Non-pigmented ciliary epithelial cell (primary cell): ENCODE measurements at places on chromosomes 1 and 21.

DNA sequence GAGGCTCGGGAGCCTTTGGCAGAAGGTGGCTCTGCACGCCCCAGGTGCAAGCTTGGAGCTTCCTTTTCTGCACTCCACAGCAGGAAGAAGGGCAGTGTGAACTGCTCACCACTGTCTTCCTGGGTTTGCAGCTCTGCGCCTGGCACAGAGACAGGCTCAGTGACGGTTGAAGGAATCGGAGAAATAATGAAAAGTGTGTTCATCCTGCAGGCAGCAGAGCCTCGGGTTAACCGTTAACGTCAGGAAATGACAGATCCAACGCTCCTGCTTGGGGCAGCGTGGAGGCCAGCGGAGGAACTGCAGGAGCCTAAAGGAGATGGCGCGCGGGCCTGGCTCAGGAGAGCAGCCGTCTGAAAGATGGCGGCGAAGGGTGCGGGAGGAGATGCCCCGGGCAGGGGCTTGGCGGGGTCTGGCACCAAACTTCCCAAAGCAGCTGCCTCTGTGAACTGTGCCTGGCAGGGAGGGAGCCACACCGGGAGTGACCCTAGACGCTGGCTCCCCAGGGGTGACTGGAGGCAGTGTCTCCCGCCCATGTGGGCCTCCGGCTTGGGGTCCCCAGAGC lies 10.9 kb upstream of the SAMD11 start:
- no peak for DNase-seq

DNA sequence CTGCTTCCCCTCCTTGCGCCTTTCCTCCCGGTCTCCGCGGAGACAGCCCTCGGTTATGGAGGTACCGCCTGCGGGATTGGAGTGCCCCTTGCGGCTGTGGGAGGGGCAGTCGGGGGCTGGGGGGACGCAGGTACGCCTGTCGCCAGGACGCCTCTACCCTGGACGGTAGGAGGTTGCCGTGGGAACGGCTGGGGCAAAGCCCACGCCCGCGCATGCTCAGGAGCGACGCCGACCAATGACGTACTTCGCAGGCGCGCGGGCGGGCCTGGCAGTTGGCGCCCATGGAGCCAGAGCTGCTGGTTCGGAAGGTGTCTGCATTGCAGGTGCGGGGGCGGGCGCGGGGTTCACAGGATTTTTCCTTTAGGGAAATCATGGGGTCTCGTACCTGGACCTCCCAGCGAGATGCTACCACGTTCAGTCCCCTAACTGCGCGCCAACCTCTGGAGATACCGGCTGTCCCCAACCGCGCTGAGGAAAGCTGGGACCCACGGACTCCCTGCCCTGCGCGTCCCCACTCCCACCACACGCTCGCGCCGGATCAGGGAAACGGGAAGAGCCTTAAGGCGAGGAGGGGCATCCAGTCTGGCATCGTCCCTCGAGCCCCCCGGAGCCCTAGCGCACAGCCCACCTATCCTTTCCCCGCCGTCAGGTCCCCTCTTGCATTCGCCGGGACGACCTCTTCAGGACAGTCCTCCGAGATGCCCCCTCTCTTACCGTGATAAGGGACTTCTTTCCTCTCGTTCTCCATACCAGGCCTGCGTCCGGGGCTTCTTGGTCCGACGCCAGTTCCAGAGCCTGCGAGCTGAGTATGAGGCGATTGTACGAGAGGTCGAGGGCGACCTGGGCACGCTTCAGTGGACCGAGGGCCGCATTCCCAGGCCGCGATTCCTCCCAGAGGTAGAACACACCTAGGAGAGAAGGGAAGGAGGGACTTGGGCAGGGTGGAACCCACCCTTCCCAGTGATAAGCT lies at the start of gene IQCC:
IQCC (plus strand) TSS at position 271 of the 970 bp plus-strand sequence; CDS start at position 282, 11 bp downstream.
- DNase-seq, result no peak

DNA sequence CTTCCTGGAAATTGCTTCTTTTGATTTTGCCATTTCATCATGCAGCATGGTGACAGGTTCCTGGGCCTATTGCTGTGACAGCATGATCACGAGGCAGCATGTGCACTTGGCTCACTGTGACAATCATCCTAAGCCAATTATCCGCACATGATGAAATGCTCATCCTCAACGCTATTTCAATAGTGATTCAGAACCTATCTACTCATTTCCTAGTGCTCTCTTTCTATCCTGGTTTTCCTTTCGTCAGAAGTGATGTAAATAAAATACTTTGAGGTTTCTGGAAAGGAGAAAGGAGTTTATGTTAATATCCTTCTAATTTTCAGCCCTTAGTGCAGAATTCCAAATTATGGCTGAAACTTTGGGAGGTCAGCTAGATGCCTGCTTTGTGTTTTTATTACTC lies 110.6 kb upstream of the ADAMTS5 start:
- DNase-seq, result no peak

GRCh38 chr1:54341763-54342162 lies 64.4 kb downstream of the SSBP3 start:
- no peak for DNase-seq

DNA sequence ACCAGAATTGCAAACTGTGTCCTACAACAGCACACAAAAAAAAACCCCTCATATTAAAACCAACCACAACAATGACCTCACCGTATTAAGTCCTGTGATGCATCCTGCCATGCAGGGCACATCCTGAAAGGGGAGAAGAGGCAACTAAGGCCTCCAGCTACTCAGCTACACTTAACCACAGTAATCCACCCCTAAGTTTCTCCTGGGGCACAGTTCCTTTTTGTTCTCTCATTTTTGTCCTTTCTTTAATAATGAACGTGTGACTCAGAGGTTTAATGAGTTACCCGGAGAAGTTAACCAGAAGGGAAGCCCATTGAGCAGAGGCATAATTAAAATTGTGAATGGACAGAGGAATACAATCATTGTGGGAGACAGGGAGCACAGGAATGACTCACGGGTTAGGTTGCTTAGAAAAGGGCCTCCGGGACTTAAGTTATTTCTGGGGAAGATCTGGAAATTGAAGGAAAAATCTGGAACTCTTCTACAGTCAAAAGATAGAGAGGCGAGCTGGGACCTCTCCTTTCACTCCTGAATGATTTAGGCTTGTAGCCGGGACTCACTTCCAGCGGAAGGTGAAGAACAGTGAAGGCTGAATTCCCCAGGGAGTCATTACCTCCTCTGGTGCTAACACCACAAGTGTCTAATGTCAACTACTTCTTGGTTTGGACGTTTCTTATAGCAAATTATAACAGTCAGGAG lies 36.9 kb upstream of the HIVEP3 start:
- peak; percentile 85 for DNase-seq

- no peak for DNase-seq
These were observed 27.6 kb upstream of the CNN3 start for GRCh38 chr1:94954263-94955220.

- peak; percentile 88 for DNase-seq
These were observed at the start of gene PEF1 for GRCh38 chr1:31644560-31645273. PEF1 (minus strand) TSS chr1:31644876; CDS start chr1:31644864, 12 bp downstream.

- DNase-seq, result no peak
These were observed 4.7 kb downstream of the SNAPIN start for GRCh38 chr1:153663211-153663610.

DNA sequence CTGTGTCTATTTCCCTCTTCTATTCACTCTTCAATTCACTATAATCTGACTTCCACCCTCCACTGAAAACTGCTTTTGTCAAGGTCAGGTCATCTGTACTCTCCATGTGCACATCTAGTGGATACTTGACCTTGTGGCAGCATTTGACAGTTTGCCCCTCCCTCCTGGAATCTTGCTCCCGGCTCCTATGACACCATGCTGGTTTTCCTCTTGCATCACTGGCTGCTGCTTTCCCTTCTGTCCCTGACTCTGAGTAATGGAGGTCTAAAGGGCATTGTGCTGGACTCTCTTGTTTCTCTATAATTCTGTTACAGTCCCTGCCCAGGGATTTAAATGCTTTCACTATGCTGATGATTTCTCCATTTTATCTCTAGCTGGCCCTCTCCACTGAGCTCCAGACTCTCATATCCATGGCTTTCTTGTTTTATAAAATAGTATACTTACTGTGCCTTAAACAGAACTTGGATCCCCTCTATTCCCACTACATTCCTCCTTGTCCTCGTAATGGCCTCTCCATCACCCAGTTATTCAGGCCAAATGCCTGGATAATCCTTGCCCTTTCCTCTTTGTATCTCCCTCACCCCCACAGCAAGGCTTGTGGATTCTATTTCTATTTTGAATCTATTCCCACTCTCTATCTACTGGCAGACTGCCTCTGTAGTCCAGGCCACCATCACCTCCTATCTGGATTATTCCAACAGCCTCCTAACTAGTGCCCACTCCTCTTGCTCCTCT lies 36.8 kb upstream of the PODN start:
- DNase-seq, result no peak

GRCh38 chr1:27856561-27857343 lies 15.6 kb upstream of the THEMIS2 start:
- DNase-seq, result no peak

GRCh38 chr21:32055305-32055704 lies 182.5 kb downstream of the HUNK start:
- DNase-seq, result no peak

DNA sequence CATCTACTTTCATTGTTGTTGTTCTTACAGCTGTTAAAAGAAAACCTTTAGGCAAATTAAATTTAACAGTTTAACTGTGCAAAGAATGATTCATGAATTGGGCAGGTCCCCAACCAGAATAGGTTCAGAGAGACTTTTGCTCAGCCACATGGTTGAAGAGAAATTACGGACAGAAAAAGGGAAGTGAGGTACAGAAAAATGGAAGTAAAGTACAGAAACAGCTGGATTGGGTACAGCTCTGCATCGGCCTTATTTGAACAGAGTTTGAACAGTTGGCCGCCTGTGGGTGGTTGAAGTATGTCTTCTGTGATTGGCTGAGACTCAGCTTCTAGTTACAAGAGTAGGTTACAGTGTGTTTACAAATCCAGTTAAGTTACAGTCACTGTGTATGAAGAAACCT lies 210.1 kb downstream of the FGGY start:
- no peak for DNase-seq

GRCh38 chr1:167092653-167093052 lies 1.2 kb upstream of the STYXL2 start:
- no peak for DNase-seq

- no peak for DNase-seq
These were observed 110.5 kb downstream of the NGF start for GRCh38 chr1:115227346-115228082.

DNA sequence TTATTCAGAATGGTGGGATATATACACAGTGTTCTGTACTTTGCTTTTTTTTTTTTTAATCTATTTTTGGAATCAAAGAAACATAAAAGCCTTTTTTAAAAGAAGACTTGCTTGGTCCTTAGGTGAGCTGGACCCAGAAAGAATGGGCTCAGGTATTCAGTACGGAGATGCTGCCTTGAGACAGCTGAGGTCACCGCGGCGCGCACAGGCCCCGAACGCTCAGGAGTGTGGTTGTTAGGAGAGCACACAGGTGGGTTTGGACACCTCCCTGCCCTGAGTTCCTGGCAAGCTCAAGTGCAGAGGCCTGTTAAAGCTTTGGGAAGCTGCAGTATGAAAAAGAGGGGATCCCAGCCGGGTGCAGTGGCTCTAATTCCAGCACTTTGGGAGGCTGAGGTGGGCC lies 31.8 kb downstream of the RAB4A start:
- DNase-seq, result no peak
